COR-L47 (cell line): ENCODE measurements at places on chromosomes 13 and 19.

DNA sequence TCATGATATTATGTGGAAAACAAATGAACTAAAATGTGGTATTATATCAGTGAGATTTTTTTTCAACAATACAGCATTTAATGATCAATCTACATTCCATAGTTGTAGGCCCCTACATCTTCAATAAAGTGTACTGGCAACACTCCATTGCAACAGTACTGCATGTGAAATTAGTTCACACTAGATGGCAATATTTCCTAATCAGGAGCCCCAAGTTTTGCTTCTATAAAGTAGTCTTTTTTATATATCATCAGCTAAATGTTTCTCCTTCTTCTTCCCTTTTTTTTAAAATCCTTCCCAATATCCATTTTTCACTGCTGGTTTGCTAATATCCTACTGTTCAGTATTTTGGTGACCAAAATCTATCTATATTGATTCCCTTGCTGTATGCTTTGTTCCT is 528.3 kb upstream of the ATXN8OS start:
- DNase-seq, result peak; percentile 10

GRCh38 chr19:55258476-55258827 is 365 bp downstream of the PPP6R1 start:
- DNase-seq, result no peak

GRCh38 chr13:100230769-100231149 is 141.9 kb downstream of the PCCA start:
- DNase-seq, result no peak

GRCh38 chr19:34454091-34454490 is 25.9 kb downstream of the UBA2 start:
- DNase-seq, result no peak

DNA sequence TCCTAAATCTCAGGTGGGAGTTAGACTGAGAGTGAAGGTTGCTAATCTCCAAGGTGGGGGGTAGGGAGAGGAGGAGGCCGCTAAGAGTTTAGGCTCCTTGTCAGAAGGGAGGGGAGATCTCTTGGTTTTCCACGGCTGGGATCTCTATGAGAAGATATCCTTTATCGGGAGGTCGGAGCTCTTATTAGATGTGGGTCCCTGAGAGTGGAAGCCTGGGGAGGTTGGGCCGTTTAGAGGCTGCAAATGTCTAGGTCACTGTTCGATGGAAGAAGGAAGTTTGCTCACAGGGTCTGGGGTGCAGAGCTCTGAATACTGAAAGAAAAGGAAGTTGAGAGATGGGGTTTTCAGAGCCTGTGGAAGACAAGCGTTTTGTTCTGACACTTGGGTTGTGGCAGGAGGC is 3.8 kb downstream of the MYADM start:
- DNase-seq, result no peak

- no peak for DNase-seq
These were observed 4.0 kb upstream of the OVOL3 start for GRCh38 chr19:36106991-36107390.

GRCh38 chr19:44447916-44448674 is at the start of gene ZNF229:
Gene ZNF229, minus strand, starts transcription at chr19:44448472. Its CDS starts 5,625 bp downstream, at chr19:44442847.
- peak; percentile 77 for DNase-seq

GRCh38 chr19:2309734-2310362 is 1.9 kb upstream of the LINGO3 start:
- DNase-seq, result peak; percentile 76

DNA sequence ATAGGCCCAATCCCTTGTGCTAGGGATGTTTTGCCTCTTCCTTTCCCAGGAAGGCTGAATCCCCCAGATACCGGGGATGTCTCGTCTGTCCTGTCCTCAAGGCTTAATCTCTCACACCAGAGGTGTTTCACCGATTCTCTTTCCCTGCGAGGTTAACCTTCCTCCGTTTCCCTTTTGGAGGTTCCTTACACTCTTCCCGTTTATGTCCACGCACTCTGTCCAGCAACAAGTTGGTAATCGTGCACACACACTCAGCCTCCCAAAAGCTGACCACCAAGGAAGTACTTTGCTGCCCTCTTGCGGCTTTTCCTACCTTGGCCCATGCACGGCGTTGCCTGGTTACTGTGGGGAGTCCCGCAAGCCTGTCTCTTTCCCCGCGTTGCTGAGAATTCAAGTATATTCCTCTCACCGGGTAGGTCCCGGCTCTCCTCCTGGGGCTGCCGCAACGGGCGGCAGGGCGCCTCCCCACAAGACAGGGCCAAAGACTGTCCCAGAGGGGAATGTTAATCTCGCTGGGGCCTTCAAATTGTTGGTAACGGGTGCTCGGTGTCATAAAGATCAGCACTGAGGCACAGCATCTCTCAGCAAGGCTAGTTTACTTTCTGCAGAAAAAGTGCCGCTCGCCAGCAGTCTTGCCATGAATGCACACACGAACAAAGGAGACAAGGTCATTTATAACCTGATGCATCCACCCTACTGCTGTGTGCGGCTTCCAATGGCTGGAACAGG is 36.7 kb upstream of the CD177 start:
- peak; percentile 53 for DNase-seq
